Stimulated activated CD8-positive, alpha-beta memory T cell treated with anti-CD3 and anti-CD28 coated beads, Interleukin-12 subunit alpha, Interleukin-12 subunit beta, amount 100 ng/mL, for 4 hours (primary cell): ENCODE measurements at places on chromosomes 12 and 14.
A peak's percentile ranks its signal among the peaks of the same experiment; 100 is the strongest.

DNA sequence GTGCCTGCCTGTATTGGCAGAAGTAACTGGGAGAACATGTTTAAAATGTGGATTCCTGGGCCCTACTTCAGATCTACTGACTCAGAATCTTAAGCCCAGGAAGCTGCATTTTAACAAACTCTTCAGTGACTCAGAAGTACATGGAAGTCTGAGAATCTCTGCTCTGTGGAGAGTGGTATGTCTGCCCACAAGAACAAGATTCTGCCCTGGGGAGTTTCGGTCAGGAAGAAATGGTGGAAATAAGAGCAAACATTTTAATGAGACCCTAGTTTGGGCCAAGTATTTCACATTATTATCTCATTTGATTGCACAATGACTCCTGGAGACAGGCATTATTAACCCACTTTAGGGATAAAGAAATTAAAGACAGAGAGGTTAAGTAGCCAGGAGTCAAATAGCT, 8.2 kb downstream of the ALDH1L2 start:
- no peak for DNase-seq

- DNase-seq = no peak
Observed at GRCh38 chr14:32054536-32054935, 22.6 kb upstream of the ARHGAP5 start.

- DNase-seq = no peak
Observed at GRCh38 chr12:108583991-108584390, 13.9 kb downstream of the TMEM119 start.

DNA sequence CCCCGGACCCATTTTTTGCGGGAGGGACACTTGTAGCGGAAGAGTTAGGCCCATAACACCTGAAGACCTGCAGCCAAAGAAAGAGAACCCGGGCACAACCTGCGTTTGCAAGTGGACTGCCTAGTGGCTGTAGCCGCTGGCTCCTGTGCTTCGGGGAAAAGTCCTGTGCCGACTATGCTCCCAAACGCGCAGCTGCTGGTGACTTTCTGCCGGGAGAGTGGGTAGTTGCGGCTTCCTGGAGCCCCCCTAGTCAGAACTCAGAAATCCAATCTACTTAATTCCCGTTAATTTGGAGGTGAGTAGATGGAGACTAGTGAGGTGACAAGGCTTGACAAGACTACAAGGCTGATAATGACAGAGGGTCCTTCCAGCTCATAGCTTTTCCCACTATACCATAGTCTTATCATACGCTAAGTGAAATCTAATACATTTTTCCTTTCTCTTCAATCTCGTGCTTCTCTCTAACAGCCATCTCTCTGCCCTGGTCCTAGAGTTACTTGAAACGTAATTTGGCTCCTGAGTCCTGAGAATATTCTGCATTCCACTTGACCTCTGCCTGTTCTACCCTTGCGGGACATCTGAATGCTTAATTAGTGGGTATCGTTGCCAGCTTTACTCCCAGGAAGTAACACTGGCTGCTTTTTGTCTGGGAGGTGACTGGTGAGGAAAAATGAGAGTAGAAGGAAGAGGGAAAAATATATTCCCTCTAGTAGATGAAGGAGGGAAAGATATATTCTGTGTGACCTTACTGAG, 556 bp downstream of the MTHFD1 start:
- no peak for DNase-seq

GRCh38 chr14:55348766-55349453, 62.7 kb downstream of the ATG14 start:
- no peak for DNase-seq

DNA sequence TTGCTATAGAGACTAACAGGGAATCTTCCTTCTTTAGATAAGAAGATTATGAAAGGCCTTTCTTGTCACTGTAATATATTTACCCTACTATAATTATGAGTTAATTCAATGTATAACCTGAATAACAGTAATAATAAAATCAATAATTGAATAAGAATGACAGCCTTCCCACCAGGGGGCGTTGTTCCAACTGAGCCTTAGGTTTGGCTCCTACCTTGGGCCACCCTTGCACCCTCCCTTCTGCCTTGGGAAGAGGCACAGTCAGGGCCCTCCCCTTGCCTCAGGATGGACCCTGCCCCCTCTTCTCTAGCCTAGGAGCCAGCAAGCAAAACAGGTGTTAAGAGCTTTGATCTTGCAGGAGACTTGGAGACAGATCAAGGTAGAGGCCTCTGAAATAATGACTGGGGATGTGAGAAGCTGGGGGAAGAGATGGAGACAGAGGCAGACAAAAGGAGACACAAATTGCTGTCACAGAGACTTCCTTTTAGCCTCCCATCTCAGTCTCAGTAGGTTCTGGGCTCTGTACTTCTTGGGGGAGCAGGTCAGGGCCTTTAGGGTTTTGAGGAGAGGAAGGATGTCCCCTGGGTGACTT, 40.1 kb upstream of the CISTR start:
- DNase-seq = no peak

GRCh38 chr14:42428996-42429395, 822.3 kb downstream of the LRFN5 start:
- DNase-seq = no peak

DNA sequence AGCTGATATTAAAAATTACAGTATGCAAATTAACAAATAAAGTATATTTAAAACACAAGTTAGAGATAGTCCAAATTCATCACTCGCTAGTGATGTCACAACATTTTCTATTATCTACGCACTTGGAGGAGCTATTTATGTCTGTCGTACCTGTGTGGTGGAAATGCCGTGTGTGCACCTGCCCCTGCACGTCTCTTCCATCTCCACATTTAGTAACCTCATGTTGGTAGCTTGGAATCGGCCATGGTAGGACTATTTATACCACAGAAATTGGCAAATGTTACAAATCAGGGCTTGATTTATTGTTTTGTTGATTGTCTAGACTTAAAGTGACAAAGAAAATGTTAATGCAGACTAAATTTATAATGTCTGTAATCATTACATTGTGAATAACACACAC, 62.6 kb upstream of the NTF3 start:
- DNase-seq = no peak

DNA sequence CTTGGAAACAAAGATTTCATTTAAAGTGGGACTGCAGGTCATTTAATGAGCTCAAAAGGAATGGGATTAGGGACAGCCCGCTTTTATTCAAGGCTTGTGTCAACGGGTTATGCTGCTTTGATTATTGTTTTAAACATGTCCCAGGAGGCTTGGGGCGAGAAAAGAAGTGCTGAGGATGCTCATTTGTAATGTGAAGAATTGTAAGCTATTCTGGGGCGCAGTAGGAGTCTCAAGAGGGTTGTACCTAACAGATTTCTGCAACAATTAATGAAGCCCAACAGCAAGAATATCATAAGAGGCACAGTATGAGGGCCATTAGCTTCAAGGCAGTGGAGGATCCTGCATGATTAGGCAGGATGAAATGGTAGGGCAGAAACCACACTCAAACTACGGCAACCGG, 122.5 kb downstream of the KTN1 start:
- no peak for DNase-seq

GRCh38 chr12:4604684-4605193, 42.7 kb downstream of the DYRK4 start:
- peak; percentile 58 for DNase-seq

- DNase-seq = no peak
Observed at GRCh38 chr12:99745121-99745520, 97.6 kb downstream of the GARIN6 start.

DNA sequence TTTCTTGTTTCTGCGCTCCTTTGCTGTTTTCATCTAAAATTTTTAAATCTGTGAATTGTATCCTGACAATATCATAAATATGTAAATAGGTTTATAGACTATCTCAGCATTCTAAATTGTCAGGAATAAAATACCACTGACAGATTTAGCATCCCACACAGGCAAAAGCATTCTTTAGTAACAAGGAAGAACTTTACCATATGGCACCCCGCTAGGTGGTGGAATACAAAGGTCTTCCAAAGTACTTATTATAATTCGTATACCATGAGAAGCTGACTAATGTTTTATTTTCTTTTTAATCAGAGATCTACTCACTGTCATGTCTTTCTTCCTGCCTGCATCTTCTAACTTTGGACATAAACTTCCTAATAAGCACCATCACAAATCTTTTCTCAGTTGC, 328.8 kb upstream of the NOVA1 start:
- DNase-seq = no peak

DNA sequence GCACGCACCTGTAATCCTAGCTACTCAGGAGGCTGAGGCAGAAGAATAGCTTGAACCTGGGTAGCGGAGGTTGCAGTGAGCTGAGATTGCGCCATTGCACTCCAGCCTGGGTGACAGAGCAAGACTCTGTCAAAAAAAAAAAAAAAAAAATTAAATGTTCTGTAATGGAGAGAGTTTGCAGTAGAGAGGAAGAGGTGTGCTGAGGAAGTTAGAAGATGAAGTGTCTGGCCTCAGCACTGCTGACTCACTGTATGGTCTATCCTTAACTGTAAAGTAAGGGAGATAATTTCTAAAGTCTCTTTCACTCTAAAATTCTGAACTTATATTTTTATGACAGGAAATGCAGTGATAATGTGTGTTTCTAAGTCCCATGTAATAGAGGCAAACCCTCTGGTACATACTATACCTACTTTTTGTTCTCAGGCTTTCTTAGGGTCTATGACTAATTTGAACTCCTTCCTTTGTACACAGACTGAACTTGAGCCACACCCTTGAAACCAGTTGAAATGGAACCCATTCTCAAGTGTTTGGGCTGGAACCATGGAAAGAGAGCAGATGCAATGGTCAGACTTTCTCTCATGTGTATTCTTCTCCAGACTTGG, 278.1 kb upstream of the FAR2 start:
- no peak for DNase-seq

- DNase-seq = no peak
Observed at GRCh38 chr14:39442293-39442692, 10.1 kb upstream of the FBXO33 start.

DNA sequence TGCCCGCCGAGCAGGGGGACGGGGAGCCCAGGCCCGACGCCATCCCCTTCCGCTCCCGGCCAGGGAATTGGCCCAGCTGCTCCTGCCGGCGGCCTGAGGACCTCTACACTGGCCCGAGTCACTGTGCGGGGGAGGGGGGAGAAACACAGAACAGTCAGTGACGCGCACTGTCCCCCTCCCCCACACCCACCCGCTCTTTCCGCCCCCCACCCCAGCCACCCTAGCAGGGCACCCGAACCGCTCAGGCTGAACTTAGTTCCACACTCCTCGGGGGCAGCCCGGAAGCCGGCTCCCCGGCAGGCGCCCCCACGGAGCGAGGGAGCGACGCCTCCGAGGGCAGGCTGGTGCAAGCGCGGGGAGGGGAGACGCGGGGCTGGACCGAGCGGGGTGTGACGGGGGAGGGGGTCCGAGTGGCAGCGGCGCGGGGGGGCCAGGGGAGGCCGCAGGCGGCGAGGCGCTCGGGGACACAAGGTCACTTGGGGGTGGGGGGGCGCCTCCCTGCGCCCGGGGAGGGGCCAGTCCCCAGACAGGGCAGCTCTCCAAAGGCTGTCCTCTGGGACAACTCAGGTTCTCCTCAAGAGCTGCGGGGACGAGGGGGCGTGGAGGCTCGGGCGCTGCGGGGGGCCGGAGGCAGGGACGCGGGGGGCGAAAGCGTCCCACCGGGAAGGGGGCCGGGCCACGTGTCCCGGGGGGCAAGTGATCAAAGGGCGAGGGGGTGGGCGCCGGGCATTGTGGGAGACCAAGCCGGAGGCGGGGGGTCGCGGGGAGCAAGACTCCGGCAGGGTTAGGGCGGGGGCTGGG, 648 bp downstream of the CHD4 start:
- DNase-seq = peak; percentile 64

DNA sequence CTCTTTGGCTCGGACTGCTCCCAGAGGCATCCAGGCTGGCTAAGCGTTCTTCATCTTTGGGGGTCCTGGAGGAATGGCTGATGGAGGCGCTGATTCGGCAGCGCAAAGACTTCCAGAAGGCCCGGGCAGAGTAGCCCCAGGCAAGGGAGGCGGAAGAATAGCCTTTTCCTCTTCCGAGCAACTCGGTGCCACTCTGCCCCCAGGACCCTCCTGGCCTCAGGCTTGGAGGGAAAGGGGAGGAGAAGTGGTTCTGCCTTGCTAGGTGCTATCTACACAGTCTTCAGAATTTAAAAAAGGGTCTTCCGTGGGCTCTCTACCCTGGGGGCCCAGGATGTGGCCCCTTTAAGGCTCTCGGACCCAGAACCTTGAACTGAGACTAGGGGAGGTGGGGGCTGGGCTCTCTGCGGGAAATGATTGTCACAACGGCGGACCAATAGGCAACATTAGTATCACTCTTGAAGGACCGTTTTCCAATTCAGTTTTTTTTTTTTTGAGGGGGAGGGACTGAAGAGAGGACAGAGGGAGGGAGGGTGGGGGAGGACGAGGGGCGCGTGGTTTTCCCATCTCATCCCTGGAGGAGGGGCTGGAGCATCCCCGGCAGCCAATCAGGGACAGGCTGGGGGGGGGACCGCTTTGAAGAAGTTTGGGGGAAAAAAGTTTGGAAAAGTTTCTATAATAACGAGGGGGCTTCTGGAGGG, at the start of gene NFATC4:
NFATC4 (plus strand) TSS at position 671 of the 698 bp plus-strand sequence. CDS start 157 bp downstream, outside the sequence.
- no peak for DNase-seq

GRCh38 chr14:101733211-101733610, 28.3 kb upstream of the PPP2R5C start:
- no peak for DNase-seq

DNA sequence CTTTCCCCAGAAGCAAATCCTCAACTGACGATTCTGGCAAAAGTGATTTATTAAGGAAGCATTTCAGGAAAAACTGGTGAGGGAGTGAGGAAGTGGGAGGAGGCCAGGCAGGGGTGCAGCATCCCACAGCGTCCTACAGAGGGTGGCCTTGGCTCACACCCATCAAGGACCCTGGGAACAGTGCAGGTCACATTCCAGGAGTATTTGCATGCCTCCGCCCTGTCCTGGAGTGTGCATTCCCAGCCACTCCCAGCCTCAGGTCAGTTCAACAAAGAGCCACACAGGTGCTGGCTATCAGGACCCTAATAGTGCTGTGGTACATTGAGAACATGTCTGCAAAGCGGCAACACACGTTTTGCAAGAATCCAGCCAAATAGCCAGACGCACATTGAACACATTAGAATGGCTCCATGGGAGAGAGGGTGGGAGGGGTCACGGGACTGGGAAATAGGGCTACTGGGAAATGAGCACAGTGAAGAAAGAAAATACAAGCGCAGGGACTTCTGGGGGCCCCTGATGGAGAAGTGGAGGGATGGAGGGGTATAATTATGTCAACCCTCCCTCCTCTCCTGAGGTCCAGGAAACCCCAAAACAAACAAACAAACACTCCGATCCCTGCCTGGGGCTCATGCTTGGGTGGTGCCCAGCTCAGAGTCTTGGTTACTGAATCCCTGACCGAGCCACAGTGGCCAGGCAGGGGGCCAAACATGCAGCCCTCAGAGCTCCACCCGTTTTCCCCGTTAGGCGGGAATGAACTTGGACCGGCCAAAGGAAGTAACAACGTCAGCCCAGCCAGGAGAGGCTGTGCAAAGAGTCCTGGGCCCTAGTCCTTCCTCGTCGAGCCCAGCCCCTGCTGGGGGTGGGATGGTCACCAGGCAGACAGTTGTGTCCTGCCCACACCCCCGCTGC, 36.5 kb downstream of the CMKLR1 start:
- no peak for DNase-seq
